Cortex of kidney (tissue), 1 donor: ENCODE measurements at places on chromosomes 11 and 22.

DNA sequence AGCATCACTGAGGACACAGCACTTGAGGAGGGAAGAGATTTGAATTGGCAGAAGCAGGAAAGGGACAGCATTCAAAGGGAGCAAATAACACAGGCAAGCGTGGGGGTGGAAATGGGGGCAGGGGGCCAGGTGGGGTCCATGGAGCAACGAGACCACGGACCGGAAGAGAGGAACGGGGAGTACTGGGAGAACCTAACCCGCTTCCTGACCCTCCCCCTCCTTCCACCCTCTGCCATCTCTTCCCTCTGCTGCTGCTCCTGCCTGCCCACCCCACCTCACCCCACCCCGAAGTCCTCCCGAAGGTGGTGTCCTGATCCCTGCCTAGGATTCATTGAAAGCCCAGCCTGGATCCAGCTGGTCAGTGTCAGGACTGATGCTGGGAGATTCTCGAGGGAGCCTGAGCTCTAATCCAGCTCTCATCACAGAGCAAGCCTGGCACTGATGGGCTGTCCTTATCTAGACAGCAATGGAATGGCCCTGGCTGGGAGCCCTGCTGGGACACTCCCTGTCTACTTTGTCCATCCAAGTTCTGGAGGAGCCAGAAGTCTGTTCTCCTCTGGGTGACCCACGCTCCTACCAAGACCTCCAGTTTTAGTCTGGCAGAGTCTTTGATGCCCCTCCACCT is 105.0 kb downstream of the TRIM29 start:
- DNase-seq = no peak

DNA sequence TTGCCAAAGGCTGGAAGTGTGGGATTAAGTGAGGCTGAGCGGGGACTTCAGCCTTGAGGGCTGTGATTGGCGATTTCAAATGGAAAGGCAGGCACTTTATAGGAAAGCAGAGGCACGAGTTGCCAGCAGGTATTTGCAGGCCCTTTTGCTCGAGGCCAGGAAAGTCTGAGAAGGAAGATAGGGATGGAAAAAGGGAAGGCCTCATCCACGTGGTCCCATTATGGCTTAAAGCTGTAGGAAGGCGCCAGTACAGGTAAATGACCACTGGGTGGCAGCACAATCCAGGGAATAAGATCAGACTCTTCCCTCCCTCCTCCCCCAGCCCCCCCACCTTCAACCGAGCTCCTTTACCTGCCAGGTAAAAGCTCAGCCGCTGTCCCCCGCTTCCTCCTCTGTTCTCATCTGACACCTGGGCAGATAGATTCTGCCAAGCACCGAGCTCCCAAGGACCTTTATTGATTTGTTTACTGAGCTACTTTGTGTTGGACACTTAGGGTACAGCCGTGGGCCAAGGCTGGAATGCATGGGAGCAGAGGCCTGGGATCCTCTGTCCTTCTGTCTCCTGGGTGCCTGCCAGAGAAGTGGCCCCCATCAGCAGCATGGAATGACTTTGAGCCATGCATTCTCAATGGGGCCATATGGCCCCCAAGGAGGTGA is 7.5 kb downstream of the P2RX3 start:
- DNase-seq = no peak

GRCh38 chr11:61121917-61122316 is 19.6 kb downstream of the CD5 start:
- DNase-seq = no peak

DNA sequence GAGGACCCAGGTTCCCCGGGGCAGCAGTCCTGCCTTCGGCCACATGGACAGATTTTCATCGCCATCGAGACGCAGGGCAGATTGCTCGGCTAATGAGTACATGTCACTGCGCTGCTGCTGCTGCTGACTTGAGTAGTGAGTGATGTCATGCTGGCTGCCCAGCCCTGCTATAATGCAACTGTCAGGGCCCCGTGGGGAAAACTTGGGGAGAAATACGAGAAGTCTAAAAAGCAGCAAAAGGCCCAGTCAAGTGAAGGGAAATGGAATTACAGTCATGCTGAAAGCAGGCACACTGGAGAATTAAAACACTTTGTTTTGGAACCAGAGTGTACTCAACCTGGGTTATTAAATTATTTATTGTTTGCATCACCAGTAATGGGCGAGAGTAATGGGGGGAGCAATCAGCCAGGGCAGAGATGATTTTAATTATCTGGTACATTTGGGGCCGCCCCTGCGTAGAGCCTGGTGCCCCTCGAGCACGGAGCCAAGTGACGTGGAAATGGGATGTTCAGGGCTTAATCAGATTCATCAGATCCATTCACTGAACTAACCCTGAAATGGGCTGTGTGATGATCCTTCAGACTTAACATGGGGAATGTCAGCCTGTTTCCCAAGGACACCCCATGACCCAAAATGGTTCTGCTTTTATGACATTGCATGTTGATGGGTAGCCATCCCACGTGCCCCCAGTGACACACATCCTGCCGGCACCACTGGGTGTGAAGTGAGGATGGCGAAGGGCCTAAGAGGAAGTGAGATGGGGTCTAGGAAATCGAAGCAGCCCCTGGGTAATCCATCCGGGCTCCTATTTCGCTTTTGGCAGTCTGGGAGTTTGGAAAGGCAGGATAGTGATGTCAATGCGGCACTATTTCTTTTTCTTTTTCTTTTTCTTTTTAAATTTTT is 241.6 kb upstream of the CADM1 start:
- DNase-seq = no peak

DNA sequence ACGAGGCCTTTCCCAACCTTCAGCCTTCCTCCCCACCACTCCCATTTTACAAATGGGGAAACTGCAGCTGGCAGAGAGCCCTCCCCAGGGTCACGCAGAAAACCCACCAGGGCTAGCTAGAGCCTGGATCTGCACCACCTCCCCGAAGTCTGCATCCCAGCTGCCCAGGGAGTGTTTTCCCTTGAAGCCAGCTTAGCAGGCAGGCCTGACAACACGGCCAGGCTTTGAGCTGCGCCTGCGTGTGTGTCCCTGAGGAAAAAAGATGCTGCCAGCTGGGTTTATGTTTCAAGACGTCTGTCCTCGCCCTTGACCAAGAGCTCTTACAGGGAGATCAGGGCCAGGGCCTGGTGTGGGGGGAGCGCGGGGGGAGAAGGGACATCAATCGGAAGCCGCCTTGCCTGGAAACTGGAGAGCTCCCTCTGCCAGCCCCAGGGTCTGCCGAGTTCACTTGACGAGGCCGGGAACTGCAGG is 20.3 kb downstream of the WNT11 start:
- DNase-seq = no peak

DNA sequence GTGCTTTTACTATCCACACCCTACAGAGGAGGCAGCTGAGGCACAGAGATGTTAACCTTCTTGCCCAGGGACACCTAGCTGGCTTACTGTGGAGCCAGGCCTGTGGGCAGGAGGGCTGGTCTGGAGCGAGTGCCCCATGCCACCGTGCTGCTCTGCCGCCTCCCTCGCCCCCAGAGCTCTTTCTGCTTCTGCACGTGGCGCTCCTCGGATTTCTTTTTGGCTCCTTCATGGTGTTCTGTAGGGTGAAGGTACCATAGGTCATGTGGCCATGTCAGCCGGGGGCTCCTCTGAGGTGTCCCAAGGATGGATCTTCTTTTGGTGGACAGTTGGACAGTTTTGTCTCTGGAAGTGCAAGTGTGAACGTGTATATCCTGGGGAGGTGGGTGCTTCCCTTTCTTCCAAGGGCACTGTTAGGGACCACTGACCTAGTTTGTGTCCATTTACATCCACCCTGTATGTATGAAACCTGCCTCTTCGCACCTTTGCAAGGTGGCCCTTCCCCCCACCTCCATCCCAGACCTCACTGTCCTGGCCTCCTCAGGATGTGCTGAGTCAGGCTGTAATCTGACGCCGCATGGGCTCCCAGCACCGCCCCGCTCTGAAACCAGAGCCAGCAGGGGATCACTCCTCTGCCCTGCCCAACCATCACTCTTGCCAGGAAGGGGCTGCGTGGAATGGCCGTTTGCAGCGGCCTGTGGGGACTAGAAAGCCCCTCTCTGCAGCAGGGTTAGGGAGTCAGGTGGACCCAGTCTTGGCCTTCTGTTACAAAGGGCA is 31.7 kb downstream of the POLR3H start:
- DNase-seq = no peak

DNA sequence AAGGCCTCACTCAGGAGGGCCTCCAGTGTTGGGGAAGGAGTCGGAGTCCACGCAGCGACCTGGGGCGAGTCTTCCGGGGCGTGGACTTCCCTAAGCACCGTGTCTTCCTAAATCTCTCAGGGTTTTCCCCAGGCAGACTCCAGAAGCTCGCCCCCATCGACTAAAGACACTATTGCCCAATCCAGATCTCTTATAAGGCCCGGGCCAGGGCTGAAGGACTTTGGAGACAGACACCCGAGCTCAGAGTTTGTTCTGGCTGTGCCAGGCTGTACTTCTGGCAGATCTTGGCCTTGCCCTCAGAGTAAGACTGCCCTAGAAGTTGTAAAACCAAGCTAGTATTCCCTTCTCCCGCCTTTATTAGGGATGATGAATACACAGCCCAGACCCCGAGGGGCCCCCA is 191.4 kb downstream of the BUD13 start:
- DNase-seq = no peak

GRCh38 chr22:19226428-19226827 is 47.9 kb upstream of the SLC25A1 start:
- no peak for DNase-seq
